ENCODE measurements at places on chromosomes 1 and 21. TPM values are rescaled to one million over a fixed set of nuclear protein-coding genes. Genes with fewer than 3 reads are reported as not detected.

The OR2L5 gene
- not detected for polyA plus RNA-seq

The PIGR gene
- polyA plus RNA-seq: not detected

The EPHA8 gene
- not detected for polyA plus RNA-seq

The CIART gene
- 15.5 TPM for polyA plus RNA-seq

The CLDN14 gene
- polyA plus RNA-seq: not detected

The PLEKHN1 gene
- polyA plus RNA-seq: 2.3 TPM

DNA sequence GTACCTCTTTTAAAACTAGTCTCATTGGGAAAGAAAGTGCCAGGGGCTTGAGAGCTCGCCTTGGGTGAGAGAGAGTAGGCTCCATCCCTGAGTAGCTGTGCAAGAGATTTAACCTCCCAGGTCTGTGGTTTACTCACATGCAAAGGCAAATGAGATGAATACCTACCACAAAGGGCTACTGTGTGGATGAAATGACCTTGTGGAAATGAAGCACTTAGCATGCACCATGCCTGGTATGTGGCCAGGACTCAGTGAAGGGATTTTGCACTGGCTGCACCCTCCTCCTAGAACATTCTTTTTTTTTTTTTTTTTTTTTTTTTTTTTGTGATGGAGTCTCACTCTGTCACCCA is 120.3 kb downstream of the PROX1 start:
- DNase-seq: no peak

- no peak for DNase-seq
Observed at GRCh38 chr1:31883357-31883942, 54.7 kb downstream of the PTP4A2 start.

DNA sequence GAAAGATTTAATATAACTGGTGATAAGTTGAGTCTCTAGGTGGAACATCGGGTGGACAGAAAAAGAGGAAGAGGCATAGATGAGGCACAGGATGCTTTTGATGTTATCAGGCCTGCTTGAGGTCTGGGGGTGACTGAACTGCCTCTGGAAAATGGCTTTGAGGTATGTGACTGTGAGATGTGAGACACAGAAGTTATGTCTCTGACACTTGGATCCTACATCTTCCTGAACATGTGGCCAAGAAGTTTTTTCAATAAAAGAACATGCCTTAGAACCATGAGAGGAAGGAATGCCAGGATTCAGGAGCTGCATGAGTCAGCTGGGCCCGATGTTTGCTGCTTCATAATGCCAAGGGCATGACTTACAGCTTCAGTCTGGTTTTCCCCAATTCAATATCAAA is 11.5 kb upstream of the AIM2 start:
- peak; percentile 78 for DNase-seq

- peak; percentile 98 for DNase-seq
Observed at GRCh38 chr1:8090241-8090702, 64.2 kb upstream of the ERRFI1 start.

DNA sequence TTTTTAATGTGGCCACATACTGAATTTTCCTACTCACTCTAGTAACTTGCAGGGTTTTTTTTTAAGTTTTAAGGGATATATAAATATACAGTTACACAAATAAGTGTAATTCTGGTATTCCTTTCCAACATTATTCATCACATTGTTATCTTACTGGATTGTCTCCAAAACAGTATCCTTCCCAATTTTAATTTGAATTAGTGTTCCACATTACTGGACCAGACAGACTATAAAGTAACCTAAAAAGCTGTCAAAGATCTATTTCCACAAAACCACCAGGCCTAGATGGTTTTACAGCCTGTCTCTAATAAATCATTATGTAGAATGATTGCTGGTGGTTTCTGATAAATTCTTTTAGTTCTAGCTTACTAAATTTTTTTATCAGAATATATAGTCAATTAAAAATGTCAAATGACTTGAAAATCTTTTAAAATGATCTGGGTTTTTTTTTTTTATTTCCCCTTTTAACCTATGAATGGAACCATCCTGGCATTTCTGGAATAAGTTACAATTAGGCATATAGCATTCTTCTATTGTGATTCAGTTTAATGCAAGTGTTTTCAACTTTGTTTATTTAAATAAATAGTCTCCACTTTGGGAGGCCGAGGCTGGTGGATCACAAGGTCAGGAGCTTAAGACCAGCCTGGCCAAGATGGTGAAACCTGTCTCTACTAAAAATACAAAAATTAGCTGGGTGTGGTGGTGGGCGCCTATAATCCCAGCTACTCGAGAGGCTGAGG is 59.3 kb downstream of the PACC1 start:
- DNase-seq: peak; percentile 53

DNA sequence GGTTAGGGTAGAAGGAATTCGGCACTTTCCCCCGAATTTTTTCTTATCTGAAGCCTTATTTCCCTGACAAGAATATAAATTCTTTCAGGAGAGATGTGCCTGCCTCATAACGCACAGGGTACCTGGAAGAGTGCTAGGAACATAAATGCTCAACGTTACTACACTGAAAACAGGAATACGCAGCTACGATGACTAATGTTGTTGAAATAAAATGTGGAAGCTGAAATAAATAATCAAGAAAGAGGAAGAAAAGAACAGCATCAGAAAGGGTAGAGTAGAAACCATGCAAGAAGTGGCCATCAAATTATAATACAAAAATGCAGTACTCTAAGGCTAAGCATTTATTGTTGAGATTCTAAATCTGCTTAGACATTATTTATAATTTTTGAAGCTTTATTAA is 33.9 kb downstream of the SLC66A1 start:
- DNase-seq: no peak

GRCh38 chr1:42734201-42735035 is 5.6 kb downstream of the CLDN19 start:
- DNase-seq: no peak

DNA sequence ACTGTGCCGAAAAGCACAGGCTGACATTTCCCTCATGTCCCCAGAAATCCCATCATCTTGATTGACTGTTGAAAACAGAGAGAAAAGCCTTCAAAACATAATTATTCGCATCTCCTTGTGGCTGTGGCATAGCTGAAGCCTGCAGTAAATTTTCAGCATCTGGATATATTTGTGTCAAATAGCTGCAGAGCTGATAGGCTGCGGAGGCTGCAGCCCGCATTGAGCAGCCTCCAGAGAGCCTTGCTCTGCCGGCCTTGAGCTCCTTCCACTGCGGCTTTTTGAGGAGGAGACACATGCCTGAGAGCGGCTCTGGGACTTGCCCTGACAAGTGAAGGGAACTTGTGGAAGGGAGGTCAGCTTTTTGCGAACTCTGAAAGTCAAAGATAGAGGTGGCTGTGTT is 144.7 kb downstream of the RYR2 start:
- no peak for DNase-seq

DNA sequence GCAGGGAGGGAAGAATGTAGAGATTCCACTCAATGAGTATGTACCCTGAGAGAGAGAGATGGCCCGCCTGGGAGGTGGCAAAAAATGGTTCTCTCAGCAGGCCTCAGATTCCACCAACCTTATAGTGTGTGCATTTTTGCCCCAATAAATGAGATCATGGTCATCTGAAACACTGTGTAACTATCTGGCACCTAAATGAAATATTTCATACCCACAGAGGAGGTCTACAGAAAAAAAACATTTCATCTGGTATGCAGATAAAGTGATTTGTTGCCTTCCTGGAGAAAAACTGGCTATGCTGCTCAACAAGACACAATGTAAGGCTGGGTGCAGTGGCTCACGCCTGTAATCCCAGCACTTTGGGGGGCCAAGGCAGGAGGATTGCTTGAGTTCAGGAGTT is 4.9 kb downstream of the TMCO2 start:
- DNase-seq: peak; percentile 3

DNA sequence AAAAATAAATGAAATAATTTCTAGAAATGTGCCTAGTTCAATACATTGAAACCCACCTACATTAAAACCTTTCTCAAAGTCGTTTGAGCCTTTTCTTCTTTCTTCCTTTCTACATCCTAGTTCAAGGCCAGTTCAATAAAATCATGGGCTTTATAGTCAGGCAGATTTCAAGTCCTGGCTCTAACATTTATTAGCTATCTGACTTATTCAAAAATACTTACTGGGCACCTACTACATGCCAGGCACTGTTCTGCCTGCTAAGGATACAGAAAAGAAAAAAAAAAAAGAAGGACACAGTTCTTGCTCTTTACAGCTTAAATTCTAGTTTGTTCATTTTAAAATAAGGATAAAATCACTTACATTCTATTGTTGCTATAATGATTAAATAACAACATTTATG is 134.2 kb upstream of the FGGY start:
- DNase-seq: no peak

Measured in IMR-90 (cell line).